Activated T-helper 1 cell treated with anti-CD3 and anti-CD28 coated beads, Interleukin-2, amount 50 U/mL, for 16 hours (primary cell): ENCODE measurements at places on chromosomes 2 and 18.

DNA sequence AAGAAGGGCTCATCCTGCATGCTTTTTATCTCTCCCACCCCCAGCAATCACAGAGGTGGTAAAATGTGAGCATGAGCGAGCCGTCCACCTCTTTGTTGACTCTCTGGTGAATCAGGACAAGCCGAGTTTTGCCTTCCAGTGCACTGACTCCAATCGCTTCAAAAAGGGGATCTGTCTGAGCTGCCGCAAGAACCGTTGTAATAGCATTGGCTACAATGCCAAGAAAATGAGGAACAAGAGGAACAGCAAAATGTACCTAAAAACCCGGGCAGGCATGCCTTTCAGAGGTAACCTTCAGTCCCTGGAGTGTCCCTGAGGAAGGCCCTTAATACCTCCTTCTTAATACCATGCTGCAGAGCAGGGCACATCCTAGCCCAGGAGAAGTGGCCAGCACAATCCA lies 19.5 kb downstream of the LIPG start:
- no peak for DNase-seq

- no peak for DNase-seq
These were observed 72.6 kb upstream of the MCFD2 start for GRCh38 chr2:46988230-46988629.

GRCh38 chr2:240873098-240873788 lies 4.6 kb downstream of the AGXT start:
- DNase-seq: no peak

DNA sequence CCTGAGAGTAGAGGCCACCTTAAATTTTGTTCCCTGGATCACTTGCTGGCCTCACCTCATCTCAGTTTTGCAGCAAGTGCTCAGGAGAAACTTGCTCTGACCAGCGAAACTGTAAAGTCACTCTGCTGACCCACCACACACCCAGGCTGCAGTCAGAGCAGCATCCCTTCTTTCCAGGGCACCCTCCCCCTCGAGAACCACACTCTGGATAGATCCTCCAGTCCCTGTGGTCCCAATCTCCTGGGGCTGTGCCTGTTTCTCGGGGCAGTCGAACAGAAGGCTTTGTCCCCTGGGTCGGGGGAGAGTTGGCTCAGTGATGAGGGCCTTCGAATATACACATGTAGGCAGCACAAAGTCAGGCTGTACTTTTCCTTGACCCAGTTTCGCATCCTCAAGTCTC lies 18.4 kb downstream of the ST8SIA5 start:
- DNase-seq: no peak

DNA sequence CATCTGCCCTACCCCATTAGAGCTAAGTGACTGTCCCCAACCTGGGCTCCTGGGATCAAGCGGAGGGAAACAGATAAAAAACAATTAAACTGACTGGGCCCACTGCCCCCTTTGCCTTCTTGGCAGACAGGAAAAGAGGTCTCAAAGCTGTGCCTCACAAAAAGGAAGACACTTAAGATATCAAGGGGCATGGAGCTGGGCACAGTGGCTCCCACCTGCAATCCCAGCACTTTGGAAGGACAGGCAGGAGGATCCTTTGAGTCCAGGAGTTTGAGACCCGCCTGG lies 75.2 kb upstream of the SP3 start:
- no peak for DNase-seq

DNA sequence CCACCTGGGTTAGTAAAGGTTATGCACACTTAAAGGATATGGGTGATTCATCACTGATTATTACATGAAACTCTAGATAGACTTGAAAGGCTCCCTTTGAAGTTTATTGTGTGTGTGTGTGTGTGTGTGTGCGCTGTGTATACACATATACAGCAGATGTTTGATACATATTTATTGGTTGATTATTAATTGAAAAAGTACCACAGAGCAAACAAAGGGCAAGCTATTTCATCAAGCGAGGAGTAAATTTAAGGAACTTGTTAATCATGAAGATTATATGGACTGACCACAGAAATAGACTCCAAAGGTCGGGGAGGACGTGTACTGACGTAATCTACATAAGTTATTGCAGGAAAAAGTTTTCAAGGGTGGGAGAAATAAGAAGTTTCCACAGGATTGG lies 617.4 kb upstream of the POU3F3 start:
- no peak for DNase-seq

DNA sequence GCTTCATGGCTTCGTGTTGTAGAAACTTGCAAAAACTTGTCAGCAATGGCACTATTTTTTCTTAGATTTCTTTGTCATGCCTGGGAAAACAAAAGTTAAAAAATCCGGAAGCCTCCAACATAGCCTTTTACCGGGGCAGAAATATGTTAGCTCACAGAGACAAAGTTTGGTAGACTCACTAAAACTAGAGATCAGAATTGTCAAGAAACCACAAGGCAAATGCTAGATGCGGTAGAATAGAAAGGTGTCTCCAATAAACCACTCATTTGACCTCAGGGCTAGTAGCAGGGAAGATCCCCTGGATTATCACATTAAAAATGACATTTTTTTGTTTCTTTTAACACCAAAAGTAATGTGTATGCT lies 405 bp downstream of the CASP10 start:
- DNase-seq: no peak

DNA sequence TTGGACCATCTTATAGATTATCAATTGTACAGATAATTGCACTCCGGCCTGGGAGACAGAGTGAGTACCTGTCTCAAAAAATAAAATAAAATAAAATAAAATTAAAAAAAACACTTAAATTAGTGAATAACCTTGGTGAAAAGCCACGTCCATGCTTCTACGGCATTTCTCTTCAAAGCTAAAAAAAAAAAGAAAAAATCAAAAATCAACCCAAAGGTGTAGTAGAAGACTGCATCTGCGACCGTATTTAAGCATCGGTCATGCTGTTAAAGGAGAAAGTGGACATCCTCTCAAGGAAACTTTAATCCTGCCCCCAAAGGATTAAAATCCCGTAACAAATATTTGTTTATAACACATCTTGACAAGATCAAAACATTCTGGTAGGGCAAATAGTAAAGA lies 350 bp upstream of the RNF138 start:
- no peak for DNase-seq

GRCh38 chr2:34110392-34110791 lies 511.3 kb upstream of the FAM98A start:
- DNase-seq: no peak

GRCh38 chr2:212536817-212537725 lies 1.5 kb downstream of the ERBB4 start:
- DNase-seq: no peak

GRCh38 chr2:51256736-51257135 lies 224.8 kb upstream of the NRXN1 start:
- no peak for DNase-seq

GRCh38 chr2:216242365-216242764 lies 129.9 kb downstream of the MARCHF4 start:
- no peak for DNase-seq

DNA sequence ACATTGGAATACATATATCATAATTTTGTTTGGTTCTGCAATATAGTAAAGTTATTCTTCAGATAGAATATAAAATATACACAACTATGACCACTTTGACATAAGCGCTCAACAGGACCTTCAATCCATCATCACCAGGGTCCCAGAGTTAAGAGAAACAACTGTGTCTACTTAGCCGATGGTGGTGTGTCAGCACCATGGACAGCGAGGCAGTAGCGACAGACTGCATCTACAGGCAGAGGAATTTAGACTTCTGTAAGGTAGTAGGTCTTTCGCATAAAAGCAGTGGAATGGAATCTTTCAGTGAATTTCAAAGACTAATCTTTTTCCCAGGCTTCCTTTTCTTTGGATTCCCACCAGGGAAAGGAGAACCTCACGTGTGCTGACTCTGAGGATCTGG lies 20.5 kb upstream of the LRPPRC start:
- DNase-seq: no peak

GRCh38 chr2:25078170-25079049 lies 36.5 kb downstream of the EFR3B start:
- no peak for DNase-seq

- DNase-seq: no peak
These were observed 458.3 kb upstream of the SLC14A2 start for GRCh38 chr18:45156946-45157345.

DNA sequence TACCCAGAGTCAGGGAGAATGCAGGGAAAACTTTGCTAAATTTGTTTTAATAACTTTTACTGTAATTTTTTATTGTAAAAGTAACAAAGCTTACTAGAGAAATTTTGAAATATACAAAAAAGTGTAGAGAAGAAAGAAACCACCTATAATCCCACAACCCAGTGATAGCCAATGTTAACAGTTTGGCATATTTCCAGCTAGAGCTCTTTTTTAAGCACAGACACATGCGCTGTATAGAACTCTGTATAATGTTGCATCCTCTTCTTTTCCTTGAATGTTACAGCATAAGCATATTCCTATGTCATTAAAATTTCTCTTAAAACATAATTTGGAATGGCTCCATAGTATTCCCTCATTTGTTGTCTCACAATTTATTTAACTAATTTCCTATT lies 37.4 kb upstream of the EPAS1 start:
- no peak for DNase-seq

GRCh38 chr2:171579481-171579880 lies 57.2 kb downstream of the CYBRD1 start:
- no peak for DNase-seq

GRCh38 chr2:13102397-13103063 lies 385.8 kb downstream of the TRIB2 start:
- DNase-seq: no peak

DNA sequence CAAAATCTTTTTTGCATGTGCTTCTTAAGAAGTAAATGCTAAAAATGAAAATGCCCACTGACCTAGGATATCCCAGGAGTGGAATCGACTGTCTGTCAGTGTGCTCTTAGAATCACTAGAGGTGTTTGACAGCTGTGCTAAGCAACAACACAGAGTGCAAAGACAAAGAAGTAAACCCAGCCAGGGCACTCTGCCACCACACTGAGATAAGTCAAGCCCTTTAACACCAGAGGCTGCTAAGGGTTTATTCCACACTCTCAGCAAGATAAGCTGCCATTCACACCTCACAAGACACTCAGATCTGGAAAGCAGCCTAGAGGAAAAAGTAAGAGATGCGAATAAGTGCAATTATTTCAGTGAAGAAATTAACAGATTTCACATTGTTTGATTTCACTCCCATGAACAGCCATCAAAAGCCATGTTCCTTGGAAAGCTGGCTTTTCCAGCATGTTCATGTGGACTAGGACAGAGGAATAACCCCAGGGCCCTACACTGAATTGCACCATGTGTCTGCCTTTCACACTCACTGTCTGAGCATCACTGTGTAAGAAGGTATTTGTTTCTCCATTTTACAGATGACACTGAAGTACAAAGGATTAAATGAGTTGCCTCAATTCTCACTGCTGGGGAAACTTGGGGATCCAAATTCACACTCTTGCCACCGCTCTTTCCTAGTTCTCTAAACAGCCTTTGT lies 6.0 kb upstream of the BMP10 start:
- no peak for DNase-seq

DNA sequence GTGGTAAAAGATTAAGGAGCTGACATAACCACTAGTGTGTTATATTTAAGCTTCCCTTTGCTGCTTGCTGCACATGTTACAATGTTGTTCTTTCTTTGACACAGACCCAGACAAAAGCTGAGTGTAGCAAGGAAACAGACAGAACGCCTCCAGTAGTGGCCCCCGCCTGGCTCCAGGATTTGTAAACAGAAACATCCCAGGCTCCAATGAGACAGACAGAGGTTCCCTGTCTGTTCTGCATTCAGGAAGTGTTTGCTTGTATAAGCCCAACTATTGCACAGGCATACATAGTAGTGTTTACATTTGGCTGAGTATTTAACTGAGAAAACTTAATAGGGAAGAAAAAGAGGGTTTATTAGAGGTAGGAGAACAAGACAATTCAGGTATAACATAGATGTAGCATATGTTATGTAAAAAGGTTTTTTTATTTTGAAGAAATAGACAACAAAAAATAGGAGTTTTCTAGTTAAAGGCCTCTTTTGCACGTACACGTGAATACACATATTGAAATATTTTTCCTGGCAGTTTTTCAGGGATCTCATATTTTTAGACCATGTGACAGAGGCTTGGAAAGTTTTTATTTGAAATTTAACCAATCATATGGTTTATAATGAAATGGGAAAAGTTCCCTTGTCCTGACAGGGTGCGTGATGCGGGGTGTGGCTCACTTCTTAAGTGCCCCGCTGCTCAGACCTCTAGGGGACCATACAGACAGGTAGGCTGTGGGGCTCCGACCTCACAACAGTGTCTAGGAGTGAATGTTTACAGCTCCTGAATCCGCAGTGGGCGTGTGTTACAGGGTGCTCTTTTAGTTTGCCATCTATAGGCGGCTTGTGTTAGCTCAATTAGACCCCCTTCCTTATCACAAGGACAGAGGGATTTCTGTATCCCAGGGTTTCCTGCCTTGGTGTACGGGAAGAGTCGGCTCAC lies 118.4 kb downstream of the BMPR2 start:
- DNase-seq: no peak

DNA sequence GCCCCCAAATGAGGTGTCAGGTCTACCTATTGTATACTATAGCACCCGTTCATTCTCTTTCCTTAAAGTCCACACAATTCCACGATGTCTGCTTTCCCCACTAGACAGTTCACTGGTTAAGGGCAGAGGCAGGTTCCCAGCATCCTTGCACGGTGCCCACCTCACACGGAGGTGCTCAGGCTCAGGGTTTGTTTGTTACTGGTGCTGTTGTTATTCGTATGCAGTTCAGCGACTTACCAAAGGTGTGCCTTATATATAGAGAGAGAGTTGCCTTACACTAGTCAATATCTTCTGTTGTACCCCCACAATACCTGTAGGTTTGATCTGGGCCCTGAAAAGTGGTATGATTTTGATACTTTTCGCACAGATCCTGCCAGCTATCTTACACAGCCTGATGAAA lies 30.6 kb downstream of the SLC3A1 start:
- no peak for DNase-seq

DNA sequence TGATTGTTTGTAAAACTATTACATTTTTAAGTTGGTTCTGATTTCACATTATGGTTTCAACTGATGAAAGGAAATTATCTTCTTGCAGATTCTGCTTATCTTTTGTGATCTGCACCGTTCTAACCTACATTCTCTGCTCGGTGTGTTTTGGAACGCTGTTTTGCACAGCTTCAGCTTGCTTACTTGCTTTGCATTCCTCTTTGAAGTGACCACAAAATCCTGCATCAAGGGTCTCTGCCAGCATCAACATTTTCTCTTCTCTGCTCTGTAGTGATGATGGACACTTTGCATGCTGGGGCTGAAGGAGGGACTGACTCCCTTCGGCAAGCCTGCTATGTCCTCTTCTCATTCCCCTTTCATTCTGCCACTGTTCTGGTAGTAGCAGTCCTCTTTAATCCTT lies 485.2 kb downstream of the FBXO15 start:
- no peak for DNase-seq
